ENCODE measurements at places on chromosomes 3 and 15. TPM values are rescaled to one million over a fixed set of nuclear protein-coding genes. Genes with fewer than 3 reads are reported as not detected.

The ADAMTSL3 gene
- 52.1 TPM for total RNA-seq

DNA sequence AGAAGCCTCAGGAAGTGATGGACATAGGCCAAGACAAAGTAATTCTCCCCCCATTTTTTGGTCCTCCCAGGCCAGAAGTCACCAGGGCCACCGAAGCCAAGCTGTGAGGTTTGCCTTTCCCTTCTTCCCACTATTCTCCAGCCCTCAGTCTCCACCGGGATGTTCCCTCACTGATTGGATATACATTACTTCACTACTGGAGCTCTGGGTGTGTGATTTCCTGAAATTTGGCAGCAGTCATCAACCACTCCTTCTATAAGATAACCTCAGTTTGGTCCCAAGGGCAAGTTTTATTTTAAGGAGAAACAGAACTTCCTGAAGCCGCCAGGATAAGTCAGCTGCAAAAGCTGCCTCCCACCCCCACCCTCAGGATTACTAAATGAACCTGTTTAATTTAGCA lies 11.3 kb downstream of the SLCO2A1 start:
- no peak for DNase-seq

- DNase-seq = no peak
Observed at GRCh38 chr15:98416222-98416855, 232.0 kb upstream of the IGF1R start.

- peak; percentile 32 for DNase-seq
Observed at GRCh38 chr3:189188466-189188865, 16.7 kb downstream of the TPRG1 start.

DNA sequence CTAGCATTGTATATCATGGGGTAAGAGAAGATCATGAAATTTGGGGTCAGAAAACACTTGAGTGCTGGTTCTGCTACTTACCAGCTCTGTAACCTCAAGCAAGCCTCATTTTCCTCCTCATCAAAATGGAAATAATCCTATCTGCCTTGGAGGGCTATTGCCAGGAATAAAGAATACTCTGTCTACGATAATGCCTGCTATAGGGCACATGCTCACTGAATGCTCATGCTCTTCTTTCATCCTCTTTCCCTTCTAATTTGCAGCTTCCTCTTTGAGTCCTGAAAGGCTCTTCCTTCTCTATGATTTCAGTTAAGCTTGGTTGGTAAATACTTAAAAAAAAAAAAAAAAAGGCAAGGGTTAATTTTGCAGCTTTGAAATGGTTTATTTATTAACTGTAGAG lies 12.8 kb downstream of the RTP1 start:
- DNase-seq = no peak

GRCh38 chr15:88849376-88850072 lies 45.8 kb downstream of the HAPLN3 start:
- DNase-seq = no peak

The LRRC2 gene
- total RNA-seq = 2.5 TPM

DNA sequence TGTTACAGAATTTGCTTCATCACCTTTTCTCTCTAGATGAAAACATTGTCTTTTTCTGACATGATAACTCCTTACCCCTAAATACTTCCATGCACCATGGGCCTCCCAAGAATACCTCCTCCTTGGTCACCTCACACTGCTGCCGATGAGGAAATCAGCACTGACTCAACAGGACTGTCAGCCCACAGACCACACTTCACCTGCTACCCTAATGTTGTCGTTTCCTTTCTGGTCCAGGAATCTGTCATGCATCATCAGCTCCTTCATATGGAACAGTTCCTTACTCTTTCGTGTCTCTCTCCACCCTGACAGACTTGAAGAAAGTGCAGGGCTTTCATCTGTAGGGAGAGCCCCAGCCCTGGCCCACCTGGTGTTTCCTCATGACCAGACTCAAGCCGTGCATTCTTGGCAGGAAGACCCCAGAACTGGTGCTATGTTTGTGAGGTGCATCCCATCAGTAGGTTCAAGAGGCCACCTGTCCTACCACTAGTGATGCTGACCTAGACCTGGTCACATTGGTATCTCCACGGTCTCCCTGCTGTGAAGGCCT lies 41.1 kb upstream of the PLXNA1 start:
- DNase-seq = no peak

DNA sequence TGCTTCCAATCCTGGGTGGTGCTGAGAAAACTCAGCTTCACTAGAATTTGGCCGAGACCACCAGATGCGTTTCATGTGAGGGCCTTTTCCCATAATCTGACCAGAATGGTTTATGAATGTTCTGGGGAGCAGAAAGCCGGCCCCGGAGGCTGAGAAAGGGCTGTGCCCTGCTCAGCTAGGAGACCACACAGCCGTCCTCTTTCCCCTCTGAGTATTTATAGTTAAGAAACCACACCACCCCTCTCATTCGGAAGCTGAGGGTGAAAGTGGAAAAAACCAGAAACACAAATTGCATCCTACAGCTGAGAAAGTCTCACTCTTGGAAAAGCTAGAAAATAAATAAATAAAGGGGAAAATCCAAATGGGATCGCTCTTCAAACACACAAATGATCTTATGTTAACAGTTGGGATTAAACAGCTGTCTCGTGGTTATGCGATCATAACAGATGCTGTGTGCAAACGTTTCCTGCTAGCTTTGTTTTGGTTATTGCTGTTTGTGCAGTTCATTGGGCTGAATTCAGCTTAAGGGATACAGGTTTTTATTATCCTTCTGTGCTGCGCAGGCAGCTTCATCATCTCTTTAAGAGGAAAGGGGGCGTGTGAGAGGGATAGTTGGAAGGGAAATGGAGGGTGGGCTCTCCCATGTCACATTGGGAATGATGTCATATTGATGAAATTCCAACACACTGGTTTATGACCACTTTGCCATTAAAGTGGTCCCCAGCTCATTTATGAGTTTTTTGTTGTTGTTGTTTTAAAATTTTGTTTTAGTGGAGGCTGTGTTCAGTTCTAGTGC lies 1026.2 kb upstream of the NR2F2 start:
- no peak for DNase-seq

GRCh38 chr3:149585401-149585726 lies 72.5 kb downstream of the WWTR1 start:
- DNase-seq = no peak

The SLC51B gene
- total RNA-seq = 70.1 TPM

The SAXO2 gene
- total RNA-seq = 2.3 TPM

DNA sequence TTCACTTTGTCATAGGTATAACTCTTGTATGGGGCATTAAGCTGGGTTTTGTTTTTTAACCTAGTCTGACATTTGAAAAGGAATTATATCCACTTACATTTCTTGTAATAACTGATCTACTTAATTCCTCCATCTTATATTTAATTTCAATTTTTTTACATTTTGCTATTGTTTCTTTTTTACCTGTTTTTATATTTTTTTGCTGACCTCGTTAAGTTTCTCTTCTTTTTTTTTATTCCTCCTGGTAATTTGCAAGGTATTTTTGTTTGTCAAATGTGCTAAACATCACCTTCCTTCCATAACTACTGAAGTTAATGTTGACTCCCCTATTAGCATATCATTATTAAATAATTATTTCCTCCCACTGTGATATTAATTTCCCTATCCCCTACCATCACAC lies 87.7 kb upstream of the NR2F2 start:
- no peak for DNase-seq

DNA sequence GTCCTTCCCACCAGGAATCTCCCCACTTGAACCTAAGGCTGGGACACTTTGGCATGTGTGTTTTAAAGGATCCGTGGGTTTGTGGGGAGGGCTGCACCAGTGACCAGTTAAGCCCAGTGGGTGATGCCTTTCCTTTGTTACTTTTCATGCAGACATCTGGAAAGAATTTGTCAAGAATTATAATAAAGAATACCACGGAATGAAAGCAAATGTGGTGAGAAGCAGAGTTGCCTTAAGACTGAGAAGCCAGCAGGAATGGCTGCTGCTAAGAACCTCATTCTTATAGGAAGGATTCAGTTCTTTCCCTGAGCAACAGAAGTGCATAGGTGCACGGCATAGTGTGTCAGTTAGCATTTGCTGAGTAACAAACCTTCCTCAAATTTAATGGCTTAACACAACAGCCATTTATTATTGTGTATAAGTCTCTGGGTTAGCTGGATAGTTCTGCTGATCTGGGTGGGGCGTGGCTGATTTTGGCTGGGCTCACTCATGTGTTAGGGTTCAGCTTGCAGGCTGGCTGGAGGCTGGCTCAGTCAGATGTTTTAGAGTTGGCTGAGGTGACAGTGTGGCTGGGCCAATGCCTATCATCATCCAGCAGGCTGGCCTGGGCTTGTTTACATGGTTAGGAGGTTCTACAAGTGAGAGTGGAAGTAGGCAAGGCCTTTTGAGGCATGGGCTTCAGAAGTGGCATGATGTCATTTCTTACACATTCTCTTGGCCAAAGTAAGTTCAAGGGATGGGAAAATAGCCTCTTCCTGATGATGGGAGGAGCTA lies 262.7 kb upstream of the CTDSPL start:
- DNase-seq = no peak

GRCh38 chr3:129228891-129229585 lies 20.4 kb upstream of the COPG1 start:
- DNase-seq = no peak

DNA sequence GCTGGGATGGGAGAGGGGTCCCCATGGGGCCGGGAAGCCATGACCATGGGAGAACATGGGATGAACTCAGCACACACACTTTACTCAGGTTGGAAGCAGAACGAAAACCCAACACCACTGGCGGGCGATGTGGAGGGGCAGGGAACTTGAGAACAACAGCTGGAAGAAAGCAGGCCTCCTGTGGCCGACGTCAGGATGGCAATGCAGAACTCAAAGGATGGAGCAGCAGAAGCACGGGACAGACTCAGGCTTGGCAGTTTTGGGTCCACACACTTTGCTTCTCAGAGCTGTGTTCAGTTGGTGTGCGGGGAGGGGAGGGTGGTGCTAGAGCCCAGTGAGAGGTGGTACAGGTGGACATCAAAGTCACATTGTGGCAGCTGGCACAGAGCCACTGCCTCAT lies 80.7 kb downstream of the SEC22A start:
- DNase-seq = no peak

The TFDP2 gene
- 54.8 TPM for total RNA-seq

GRCh38 chr15:94080416-94080815 lies 150.9 kb upstream of the MCTP2 start:
- DNase-seq = no peak

DNA sequence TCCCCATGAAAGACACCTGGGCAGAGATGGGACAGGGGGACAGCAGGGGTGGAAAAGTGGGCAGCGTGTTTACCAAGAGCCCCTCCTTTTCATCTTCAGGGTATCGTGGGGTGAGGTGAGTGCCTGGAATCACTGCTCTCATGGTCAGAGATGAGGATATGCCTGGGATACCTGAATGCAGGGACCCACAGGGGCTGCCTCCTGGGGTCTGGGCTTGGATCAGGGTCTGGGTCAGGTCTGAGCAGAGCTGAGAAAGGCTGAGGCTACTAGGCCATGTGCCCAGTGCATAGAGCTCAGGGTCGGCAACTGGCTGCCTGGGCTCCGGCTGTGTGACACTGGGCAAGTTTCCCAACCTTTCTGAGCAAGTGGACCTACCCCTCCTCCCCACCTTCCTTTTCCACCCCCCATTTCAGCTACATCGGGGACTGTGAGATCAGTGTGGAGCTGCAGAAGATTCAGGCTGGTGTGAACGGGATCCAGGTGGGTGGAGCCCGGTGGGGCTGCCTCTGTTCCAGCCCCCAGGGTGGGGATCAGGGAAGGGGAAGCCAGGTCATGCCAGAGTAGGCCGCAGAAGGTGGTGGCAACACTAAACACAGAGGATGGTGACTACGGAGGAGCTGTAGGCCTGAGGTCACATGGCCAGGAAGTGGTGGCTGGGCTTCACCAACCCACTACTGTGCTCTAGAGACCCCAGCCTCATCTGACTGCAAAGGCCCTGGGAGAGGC lies 24.5 kb downstream of the ESYT3 start:
- DNase-seq = no peak

GRCh38 chr3:3559786-3560185 lies 239.4 kb upstream of the LRRN1 start:
- DNase-seq = no peak

DNA sequence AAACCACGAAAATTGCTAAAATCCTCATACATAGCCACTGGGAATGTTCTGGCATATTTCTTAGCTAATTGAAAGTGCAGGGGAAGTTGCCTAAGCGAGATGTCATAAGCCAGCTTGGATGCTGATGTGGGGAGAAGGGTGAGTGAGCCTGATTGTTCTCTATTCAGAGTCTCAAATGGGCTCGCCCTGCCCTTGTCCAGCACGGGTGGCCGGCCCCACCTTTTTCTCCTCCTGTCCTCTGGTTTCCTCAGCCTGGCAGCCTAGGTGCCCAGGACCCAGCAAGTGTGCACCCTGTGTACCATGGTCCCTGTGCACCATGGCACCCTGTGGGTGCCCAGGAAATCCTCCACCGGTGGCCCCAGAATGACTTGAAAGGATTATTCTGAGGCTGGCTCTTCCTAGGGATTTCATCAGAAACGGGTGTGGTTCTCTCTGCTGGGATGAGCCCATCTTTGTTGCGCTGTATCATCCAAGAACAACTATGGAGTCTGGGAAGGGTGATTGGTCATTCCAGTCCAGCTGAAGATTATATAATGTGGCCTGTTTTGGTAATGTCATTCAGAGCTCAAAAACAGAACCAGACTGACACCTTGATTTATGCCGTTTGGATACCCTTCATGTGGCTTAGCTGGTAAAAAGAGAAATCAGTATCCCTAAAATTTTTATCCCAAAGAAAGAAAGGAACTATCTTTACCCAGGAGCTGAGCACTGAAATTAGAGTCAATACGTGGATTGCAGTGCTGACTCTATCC lies 150.8 kb upstream of the BHLHE40 start:
- DNase-seq = no peak

The CSTA gene
- 0.96 TPM for total RNA-seq

DNA sequence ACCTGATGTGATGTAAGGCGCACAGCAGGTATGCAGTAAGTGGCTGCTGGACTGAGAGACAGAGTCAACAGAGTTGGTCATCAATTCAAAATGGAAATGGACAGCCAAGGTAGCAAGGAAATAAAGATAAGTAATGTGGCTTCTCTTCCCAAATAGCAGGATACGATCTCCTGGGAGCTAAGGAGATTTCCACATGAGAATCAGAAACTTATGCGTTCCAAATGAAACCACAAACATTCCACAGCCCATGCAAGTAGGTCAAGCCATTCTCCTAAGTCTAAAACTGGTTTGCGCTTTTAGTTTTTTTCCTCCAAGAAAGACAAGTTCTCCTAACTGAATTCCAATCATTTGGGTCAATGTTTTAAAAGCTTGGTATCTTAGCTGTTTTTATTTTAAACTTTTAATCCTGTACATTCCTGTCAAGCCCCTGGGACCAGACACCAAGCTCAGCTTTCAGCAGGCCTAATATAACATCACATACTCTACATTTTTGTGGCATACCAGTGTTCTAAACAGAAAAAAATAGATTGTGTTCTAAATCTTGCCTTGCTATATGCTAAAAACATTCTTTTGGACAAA lies 73.7 kb upstream of the TSPAN3 start:
- no peak for DNase-seq

GRCh38 chr3:186598108-186598784 lies 14.6 kb upstream of the AHSG start:
- no peak for DNase-seq
